Astrocyte of the hippocampus (primary cell): ENCODE measurements at places on chromosomes 12 and 14.
A peak's percentile ranks its signal among the peaks of the same experiment; 100 is the strongest.

- no peak for DNase-seq
Measured at GRCh38 chr12:5689773-5690172, 255.3 kb downstream of the ANO2 start.

DNA sequence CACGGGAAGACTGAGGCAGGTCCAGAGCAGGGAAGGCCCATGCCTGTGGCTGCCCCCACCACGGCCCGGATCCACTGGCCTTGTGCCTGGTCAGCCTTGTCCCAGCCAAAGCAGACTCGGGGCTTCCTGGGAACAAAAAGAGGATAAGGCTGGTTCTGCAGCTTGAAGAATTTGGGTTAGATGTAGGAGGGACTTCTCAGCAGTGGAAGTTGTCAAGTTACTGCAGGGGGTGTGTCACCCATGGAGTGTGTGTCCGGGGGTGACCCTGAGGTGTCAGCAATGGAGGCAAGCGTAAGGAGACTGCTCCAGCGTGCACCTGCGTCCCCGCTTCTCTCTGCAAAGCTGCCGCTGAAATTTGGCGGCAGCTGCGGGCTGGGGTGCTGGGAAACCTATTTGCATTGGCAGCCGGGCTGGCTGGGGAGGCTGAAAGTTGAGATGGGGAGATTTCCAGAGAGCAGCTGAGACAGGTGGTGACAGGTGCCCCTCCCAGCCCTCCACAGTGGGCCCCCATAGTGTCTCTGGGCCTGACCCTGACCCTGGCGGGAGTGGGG is 12.5 kb upstream of the TNFAIP2 start:
- peak; percentile 58 for DNase-seq

DNA sequence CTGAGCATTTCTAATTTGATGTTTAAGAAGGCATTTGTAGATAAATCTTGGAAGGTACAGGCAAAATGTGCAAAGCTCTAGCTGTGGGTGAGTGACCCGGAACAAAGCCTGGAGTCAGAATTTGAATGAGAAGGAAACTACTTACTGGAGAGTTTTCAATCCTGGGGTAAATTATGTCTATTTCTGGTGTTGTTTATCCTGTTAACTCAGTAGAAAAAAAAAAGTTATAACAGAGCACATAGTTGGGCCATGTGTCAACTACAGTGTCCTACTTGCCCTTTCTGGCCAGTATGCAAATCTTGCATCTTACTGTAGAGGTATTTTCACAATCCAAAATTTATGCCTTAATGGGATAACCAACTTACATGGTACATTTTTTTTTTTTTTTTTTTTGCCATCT is 182.3 kb downstream of the SYNE2 start:
- DNase-seq = peak; percentile 62

- peak; percentile 71 for DNase-seq
Measured at GRCh38 chr14:90551070-90551704, 154.4 kb downstream of the CALM1 start.

DNA sequence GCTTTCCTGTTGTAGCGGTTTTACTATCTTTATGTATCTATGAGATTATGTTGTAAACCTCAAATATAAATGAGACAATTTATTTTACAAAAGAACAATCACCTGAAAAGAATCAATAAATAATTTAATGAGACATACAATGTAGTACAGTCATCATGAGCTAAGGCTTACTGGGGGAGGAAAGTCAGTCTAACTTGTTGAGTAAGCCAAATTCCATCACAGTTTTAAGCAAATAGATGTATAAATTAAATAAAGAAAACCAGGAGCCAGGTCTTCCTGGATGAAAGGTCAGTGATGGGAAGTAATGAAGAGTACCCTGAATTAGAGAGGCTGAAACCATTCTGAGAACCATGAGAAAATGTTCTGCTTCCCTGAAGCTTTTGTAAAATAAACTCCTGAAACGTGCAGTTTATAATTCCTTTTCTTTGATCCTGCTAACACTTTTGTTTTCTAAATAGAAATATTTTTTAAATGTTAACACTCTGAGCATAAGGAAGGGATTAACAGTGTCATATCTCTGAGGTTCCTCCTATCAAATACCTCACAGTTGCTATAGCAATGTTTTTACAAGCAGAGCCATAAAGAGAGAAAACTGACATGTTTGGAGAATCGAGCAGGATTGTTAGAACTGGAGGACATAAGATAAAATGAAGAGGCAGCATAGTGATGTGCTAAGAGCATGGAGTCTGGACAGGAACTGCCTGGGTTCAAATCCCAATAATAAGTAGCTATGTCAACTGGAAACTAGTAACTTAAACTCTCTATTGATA is 444.9 kb upstream of the FOXG1 start:
- no peak for DNase-seq

GRCh38 chr14:53703457-53703856 is 253.2 kb downstream of the BMP4 start:
- DNase-seq = no peak

- no peak for DNase-seq
Measured at GRCh38 chr12:125079648-125080645, 14.7 kb downstream of the AACS start.

GRCh38 chr12:3820122-3820521 is 53.1 kb downstream of the PARP11 start:
- peak; percentile 23 for DNase-seq

GRCh38 chr14:69648480-69649451 is 37.4 kb downstream of the SUSD6 start:
- peak; percentile 49 for DNase-seq

- DNase-seq = peak; percentile 11
Measured at GRCh38 chr14:21852061-21852664, 178.5 kb upstream of the OR4E1 start.

DNA sequence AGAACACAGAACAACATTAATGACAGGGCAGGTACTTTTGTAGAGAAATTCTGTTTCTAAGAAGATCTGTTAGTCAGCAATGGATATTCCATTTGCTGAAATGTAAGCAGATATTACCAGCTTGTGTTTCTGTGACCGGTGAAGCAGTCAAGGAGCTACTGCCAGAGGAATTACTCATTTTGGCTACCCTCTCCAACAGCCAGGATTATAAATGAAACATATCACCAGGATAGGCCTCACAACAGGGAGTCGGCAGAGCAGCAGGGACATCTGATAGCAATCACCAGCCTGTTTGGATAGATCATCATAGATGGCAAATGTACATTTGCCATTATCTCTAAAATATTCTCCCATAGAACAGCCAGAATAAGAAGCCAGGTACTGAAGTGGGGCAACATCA is 440.7 kb downstream of the KCNH5 start:
- peak; percentile 11 for DNase-seq
